ENCODE measurements at places on chromosomes 3 and 15. TPM values are rescaled to one million over a fixed set of nuclear protein-coding genes. Genes with fewer than 3 reads are reported as not detected.

ALDH1A3 gene
- total RNA-seq = 31.2 TPM

ECE2 gene
- not detected for total RNA-seq

SCAANT1 gene
- total RNA-seq = not detected

GOLGA8N gene
- 0.96 TPM for total RNA-seq

SLCO2A1 gene
- 0.07 TPM for total RNA-seq

TPRG1 gene
- 0.21 TPM for total RNA-seq

SMCO1 gene
- not detected for total RNA-seq

TLR9 gene
- not detected for total RNA-seq

GRAMD2A gene
- total RNA-seq = not detected

ST8SIA2 gene
- 0.44 TPM for total RNA-seq

IQCF5 gene
- total RNA-seq = not detected

TNNC1 gene
- 1.2 TPM for total RNA-seq
